ENCODE measurements at places on chromosomes 2 and 18.

- no peak for DNase-seq
These were observed 108.9 kb upstream of the XPO1 start for GRCh38 chr2:61647044-61647443.

DNA sequence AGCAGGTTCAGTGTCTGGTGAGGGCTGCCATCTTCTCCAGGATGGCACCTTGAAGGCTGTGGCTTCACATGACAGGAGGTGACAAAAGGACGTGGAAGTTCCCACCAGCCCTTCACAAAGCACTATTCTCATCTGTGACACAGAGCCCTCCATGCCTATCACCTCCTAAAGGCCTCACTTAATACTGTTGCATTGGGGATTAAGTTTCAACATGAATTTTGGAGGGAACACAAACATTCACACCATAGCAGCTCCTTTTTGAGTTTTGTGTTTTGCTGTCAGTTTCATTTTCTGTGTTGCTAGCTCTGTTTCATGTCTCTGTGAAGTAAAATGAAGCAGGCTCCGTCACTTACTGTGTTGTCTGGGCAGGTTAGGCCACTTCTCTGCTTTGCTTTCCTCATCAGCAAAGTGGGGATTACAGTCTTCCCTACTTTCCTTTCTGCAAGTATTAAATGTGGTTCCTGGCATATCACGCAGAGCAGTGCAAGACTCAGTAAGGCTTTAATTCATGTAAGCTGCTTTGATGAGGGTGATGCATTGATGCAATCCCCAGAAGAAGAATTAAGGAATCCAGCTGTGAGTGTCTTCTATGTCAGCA is 31.6 kb downstream of the LIMS1 start:
- DNase-seq: no peak

DNA sequence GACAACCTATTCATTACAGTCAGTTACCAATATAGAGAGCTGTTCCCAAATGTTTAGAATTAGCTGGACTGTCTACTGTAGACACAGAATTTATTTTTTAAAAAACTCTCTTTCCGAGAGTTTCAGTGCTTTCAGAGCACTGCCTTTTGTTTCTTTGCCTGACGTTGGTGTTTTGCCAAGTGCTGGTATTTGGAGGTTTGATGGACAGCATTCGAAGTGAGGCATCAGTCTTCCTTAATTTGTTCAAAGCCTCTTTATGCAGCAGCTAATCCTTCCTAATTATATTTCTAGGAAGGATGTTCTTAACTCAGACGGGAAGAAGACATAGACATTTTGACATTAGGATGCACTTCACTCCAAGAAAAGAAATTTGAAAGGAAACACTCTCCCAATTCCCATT is 83.2 kb downstream of the LTBP1 start:
- DNase-seq: no peak

DNA sequence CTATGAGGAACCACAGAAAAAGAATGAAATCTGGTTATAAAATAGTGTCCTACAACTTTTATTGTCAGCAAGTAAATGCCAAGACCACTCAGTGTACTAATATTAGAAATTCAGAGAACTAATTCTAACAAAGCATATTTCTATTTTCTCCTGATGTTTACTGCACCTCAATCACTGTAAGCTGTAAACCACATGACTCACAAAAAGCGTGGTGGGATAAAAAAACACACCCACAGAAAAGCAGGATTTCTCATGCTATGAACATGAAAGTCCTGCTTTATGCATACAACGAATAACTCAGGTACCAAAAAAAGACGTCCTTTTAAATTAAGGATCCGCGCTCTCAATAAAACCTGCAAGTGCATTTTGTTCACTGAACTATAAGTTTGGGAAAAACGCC is 797 bp downstream of the TXNL4A start:
- no peak for DNase-seq

DNA sequence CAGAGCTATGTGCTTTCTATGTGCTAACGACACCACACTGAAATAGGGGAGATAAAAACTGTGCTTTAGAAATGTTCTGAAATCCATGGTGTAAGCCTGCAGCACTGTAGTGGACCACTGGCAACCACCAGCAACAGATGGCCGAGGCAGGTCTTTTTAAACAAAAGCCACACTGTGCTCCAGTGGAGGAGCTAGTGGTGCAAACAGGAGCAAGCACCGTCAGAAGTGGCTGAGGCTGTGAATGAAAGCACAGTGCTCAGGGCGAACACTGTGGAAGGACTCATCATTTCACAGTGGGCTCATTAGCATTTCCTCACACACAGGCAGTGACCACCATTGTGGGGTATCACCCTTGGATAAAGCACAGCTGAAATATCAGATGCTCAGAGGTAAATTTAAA is 22.9 kb upstream of the MTX2 start:
- DNase-seq: no peak

DNA sequence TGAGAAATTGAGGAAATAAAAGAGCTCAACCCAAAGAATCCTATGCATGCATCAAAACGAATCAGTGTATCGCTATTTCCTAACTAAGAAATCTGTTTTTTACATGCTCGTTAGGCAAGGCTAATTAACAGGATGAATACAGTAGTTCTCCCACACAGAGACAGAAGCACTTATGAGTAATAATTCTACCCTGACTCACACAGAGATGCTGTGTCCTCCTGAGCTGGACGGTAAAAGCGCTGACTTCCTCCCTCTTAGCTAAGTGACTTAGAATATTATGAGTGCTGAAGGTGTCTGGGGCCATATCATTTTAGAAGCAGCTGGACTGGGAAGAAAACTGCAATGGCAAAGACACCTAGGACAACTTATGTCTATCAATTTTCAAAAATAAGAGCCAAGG is 18.5 kb downstream of the PLEKHM3 start:
- no peak for DNase-seq

GRCh38 chr18:67483237-67483636 is 33.3 kb downstream of the DSEL start:
- DNase-seq: peak; percentile 32

DNA sequence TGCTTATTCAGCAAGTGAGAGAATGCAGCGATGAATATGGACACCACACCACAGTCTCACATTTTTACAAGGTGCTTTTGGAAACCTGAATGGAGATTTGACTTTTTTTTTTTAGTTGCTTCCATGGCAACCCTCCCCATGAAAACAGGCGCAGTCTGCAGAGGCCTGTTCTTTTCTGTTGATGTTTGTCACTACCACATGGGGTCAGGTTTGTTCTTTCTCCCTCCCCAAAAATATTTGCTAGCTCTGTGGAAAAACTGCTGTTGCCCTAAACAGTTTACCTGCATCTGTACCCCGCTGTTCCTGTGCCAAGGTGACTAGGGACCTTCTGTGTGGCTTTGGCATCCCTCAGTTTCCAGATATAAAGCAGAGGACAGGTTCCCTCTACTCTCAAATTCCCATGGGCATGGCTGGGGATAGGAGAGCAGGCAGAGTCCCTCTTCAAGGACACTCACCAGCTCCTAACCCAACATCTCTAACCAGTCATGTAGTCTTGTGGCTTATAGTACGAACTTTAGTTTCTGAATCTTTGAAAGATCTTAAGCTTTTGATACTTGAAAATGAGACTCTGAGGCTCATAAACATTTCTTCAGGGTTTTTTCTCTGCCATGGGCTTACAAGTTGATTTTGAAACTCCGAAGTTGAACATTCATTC is 14.7 kb upstream of the MAPRE2 start:
- peak; percentile 62 for DNase-seq

GRCh38 chr2:55051026-55051866 is 995 bp upstream of the RTN4 start:
- peak; percentile 18 for DNase-seq

DNA sequence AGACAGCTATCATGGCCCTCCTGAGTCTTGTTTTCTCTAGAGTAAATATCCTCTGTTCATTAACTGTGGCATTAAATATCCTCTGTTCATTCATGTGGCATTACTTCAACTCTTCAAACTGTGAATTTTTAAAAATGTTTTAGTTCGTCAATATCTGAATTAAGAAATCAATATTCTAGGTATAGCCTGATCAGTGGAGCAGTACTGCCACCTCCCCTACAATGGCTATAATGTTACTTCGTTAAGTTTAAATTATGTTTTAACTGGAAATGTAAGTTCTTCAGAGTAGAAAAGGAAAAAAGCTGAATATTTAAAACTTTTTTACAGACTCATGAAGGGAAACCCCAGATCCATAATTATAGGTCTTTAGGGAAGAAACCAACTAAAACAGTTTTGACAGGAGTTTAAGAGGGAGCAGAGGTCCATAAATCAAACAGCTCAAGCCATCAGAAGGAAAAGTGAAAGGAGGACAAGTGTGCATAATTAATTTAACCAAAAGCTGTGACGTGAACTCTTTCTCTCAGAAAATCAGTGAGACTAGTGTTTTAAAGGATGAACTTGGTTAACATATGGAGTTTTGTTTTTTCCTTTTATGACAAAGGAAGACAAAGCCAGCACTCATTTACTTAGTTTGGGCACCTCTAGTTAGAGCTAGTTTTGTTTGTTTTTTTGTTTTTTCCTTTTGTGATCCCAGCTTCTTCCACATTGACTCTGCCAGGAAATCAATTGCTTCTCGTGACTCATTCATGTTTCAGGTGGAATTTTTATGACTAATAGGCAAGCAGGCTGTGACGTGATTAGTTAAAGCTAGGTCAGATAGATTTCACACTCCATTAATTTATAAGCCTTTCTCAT is 44.9 kb downstream of the RBBP8 start:
- DNase-seq: no peak

GRCh38 chr2:190799999-190800398 is 80.6 kb upstream of the GLS start:
- no peak for DNase-seq

- DNase-seq: no peak
These were observed 281.6 kb downstream of the ZNF385B start for GRCh38 chr2:179579800-179580199.

DNA sequence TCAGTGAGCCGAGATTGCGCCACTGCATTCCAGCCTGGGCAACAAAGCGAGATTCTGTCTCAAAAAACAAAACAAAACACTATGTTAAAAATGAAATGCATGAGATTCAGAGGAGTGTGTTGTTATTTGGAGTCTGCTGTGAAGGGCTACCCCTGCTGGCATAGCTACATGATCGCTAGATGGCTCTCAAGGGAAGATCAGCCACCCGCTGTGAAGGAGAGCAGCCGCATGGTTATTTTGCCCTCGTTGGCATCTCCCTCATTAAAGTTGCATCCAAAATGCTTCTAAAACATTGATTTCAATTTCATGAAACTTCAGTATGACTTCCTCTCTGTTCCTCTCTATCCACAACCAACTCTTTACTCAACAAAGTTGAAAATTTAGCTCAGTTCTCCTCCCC is 54.8 kb upstream of the NDUFV2 start:
- no peak for DNase-seq

- no peak for DNase-seq
These were observed 19.4 kb downstream of the EXOC6B start for GRCh38 chr2:72806280-72806945.

DNA sequence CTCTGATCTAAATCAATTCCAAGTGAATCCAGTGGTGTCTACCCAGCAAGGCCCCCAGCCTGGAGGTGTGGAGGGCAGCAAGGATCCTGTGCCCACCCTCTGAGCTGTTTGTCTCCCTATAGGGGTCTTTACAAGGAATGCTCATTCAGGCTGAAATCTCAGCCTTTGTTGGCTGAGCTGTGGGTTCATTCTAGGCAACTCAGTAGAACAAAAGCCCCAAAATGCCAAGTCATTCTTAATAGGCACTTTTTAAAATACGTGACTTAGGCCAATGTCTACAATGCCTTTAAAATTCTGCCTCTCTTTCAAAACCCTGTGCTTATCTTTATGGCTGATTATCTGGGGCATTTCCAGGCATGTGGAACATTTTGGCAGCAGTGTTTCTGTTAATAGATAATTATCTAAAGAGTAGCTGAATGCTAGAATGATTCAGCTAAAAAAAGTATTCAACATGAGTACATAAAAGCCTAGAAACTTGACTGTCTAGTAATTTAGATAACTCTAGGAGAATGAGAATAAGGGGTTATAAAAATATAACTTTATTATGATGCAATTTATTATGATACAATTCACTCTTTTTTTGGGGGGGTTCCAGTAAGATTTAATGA is 7.4 kb downstream of the UGT1A6 start:
- no peak for DNase-seq

DNA sequence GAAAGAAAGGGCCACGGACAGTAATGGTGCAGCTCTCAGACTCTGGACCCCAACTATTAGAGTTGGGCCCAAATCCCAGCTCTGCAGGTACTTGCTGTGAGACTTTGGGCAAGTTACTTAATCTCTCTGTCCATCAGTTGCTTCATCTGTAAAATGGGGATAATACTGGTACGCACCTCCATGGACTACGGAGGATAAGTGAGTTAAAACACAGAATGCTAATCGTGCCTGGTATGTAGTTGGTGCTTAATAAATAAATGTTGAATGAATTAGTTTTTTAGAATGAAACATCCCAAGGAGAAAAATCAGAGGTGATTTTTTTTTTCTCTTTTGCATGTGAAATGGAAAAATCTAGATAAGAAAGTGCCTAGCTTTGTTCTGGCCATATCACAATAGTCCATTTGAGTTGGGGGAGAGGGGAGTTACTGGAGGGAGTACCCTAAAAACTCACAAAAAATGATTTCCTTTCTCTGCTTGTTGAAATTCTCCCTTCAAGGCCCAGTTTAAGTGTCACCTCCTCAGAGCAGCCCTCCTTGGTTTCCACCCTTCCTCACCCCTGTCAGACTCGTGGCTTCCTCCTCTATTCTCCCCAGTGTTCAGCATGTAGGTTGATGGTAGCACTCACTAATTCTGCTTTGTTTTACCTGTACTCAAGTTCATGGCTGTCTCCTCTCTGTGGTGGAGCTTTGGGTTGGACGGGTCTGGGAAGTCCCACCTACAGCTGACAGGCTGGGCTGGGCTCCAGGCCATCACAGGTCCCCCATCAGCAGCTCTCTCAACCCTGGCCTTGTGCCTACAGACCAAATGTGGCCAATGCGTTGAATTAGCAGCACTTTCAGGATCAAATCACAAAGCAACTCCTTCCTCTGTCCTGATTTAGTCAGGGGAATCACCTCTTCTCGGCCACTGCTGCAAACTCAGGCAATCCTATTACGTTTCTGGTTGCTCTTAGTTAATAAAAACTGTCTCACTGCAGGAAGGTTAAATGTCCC is 92.8 kb upstream of the TAF1B start:
- DNase-seq: no peak

DNA sequence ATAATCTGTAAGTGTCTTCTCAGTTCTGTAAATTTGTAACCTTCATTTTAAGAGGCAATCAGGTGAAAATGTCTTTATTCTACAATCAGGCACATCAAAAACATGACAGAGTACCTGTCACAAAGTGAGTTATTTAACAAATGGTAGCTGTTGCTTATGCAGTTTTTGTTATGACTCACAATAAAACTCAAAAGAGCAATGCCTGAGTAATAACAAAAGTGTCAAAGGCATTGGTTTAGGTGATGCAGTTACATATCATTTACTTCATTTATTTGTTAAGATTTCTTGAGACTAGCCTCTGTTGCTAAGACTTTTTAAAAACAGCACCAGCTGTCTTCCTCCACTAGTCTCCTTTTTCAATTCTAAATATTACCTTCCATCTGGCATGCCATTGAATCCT is 177.8 kb downstream of the KIAA1328 start:
- DNase-seq: no peak

- DNase-seq: no peak
These were observed 192.2 kb upstream of the PXDN start for GRCh38 chr2:1936427-1936980.

GRCh38 chr2:23901966-23902846 is 24.7 kb downstream of the ATAD2B start:
- no peak for DNase-seq

All from COR-L47 (cell line).